ENCODE measurements at places on chromosomes 1 and 21.

DNA sequence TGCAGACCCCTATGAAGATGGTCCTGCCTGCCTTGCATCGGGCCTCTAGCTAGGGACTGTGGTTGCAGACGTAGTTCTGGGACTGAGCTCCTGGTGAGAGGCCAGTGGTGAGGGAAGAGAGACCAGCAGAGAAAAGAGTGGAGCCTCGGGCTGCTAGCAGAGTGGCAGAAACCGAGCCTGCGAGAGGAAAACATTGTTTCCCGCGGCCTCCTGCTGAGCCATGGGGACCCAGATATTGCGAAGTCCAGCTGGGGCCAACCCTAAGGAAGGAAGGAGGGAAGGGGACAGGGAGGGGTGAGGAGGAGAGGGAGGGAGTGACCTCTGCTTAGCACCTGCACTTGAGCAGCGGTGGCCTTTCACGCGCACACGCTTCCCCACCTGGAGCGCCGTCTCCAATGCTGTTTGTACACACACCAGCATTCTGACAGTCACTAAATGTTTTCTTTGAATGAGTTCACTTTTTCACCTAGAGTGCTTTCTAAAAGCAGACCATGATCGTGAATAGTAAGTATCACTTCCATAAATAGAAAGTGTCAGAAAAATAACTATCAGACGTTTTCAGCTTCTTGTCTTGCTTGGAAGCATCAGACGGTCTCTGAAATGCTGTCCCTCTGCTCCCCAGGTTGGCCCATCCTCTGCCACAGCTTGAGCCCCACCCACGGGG lies 2.5 kb upstream of the FNDC10 start:
- DNase-seq: no peak

GRCh38 chr1:101540161-101540560 lies 303.3 kb downstream of the S1PR1 start:
- DNase-seq: no peak

- no peak for DNase-seq
These were observed 5.2 kb downstream of the HES3 start for GRCh38 chr1:6248932-6249738.

DNA sequence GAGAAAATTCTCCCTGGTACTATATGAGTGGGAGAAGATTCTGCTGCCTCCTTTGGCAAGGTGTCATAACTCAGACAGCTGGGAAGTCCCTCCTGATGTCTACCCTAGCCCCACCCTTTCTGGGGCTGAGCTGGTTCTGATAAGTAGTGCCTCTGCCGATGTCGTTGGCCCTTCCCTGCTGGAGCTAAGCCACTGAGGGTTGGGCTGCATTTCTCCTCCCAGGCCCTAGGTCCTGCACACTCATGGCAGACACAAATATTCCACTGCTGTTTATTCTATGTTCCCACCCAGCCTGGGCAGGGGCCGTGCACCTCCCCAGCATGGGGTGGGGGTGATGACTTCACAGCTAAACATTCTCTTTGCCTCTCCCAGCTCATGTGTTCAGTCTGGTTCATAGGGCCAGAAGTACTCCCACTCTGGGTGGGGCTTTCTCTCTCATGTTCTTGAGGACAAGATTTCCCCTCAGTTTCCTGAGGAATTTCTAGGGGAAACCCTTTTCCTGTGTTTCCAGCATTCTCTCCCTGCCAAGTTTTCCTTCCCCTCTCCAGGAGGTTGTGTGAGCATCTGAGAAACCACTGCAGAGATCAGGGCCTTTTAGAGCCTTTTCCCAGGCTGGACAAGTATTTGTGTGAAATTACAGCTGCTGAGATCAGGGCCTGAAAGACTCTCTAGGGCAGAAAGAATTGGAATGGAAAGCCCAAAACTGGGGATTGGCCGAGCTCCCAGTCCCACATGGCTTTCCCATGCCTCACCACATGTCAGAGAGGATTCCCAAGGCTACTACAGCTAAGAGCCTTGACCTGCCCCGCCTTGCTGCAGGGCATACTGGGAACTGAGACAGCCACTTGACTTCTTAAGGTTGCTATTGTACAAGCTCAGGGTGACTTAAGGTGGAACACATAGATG lies 66.2 kb downstream of the ATP2B4 start:
- no peak for DNase-seq

DNA sequence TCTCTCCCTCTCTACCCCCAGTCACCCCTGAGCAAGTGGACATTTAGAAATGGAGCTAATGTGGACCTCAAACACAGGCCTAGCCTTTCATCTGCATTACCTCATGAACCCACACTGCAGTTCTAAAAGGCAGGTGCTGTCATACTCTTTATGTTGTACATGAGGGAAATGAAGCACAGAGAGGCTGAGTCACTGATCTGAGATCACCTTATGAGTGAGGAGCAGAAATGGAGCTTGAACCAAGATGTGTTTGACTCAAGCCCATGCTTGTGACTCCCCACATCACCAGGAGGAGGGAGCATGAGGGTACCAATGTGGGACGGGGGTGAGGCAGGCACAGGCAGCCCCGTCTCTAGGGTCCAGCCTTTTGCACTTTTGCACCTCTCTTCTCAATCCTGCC lies 702.8 kb downstream of the PTPRU start:
- DNase-seq: no peak

DNA sequence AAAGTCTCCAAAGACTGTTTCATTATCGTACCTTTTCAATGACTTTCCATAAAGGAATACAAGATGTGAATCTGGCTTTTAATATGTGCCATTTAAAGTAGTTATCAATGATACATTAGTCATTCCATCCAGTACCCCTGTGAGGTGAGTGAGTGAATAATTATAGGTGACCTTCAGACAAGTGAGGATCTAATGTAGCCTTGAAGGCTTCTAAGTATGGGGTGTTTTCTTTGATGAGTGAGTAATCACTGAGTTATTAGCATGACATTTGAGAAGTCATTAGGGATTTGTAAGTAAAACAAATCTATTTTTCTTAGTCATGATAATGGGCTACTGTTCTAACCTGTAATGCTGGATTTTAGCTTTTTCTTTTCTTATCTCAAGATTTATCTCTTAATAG lies 831.4 kb downstream of the ADGRL2 start:
- no peak for DNase-seq

GRCh38 chr1:239184561-239185244 lies 201.7 kb upstream of the CHRM3 start:
- no peak for DNase-seq

GRCh38 chr1:181972256-181972655 lies 89.3 kb downstream of the ZNF648 start:
- no peak for DNase-seq

GRCh38 chr1:232964601-232965000 lies 14.2 kb downstream of the NTPCR start:
- DNase-seq: no peak

GRCh38 chr1:241532864-241533263 lies 686 bp downstream of the KMO start:
- DNase-seq: no peak

DNA sequence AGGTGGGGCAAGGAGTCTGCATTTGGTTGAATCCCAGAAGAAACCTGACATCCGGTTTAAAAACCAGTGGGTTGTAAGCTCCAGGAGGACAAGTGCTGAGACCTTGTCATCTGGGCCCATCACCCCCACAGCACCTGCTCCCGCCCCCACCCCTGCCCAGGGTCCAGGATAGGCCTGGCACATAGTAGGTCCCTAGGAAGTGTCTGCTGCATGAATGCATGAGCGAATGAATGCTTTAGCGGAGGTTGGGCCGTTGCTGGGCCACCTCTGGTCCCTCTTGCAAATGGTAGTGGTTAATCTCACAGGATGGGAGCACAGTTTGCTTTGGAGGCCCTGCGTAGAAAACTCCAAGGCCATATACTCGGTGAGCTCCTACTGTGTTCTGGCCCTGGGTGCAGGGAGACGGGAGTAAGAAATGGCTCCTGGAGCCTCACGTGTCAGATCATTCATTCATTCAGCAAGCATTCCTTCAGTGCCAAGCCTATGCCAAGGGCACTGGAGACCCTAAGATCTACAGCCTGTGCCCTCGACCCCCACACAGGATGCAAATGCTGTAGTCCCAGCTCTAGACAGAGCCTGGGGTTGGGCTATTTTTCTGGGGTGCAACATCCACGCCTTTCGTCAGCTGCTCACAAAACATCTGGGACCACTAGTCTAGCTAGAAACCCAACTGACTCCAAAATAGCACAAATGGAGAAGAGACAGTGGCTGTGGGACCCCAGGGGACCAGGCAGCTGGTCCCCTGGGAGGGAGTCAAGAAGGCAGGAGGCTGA lies 28.9 kb downstream of the EPHA2 start:
- no peak for DNase-seq

GRCh38 chr1:174974711-174975119 lies 25.0 kb upstream of the CACYBP start:
- no peak for DNase-seq

- DNase-seq: no peak
These were observed 95.9 kb downstream of the DDX20 start for GRCh38 chr1:111851552-111851951.

DNA sequence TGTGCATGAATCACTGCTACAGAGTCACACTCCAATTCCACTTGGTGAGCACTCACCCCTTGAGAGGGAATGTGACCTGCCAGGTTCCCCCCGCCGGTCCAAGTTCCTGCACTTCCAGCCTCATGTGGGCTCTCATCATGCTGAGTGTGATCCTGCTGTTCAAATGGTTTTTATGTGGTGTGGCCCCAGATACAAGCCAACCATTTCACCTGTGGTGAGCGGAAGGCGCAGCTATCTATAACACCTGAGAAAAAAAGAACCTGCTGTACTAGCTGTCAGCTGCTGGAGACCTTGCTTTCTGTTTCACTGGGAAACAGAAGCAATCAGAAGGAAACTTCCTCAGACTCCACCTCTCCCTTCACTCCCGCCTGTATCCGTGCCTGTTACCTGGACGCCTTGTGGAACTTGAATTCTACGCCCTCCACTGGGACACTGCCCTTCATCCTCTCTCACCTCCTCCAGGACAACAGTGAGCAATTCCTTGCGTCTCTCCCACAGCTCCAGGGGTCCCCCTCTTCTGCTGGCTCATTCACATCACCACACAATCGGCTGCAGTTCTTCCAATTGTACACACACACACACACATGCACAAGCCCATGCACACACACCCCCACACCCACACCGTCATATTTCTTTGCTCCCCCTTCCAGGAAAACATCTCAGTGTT lies 64.4 kb upstream of the RPL11 start:
- no peak for DNase-seq

All from T-helper 1 cell (primary cell).